RPMI7951 (cell line): ENCODE measurements at places on chromosomes 4 and X. TPM values are rescaled to one million over a fixed set of nuclear protein-coding genes. Genes with fewer than 3 reads are reported as not detected.

- DNase-seq = no peak
Measured at GRCh38 chr4:122099896-122100295, 52.2 kb upstream of the BLTP1 start.

The MAGED4 gene
- 0.96 and 1.2 TPM in 2 replicates for total RNA-seq

DNA sequence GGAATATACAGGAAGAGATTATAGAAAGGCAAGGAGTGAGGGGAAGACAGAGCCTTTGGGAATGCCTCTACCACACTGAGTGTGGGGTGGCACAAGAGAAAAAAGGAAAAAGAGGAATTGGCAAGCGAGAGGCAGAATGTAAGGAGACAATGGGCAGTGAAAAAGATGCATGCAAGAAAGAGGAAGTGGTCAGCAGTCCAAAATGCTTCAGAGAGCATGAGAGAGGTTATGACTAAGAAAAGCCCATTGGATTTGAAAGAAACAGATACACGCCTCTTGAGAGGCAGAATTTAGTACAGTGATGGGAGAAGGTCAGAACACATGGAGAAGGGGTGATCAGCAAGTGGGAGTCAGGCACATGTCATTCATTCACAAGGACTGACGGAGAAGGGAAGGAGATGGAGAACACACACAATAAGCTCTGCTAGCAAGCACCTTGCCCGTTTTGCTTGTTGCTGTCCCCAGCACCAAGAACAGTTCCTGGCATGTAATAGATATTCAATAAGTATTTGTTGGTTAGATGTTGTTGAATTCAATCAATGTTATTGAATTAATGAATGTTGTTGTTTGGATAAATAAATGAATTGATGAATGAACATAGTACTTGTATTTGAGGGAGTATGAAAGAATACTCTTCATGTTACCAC is 6.3 kb downstream of the DCHS2 start:
- no peak for DNase-seq

The ETFDH gene
- total RNA-seq = 12.5 and 17.2 TPM in 2 replicates

The SLC2A9 gene
- total RNA-seq = 0.49 TPM in 1 of 2 replicates, not detected in the other

- no peak for DNase-seq
Measured at GRCh38 chr4:6172093-6172926, 28.0 kb downstream of the JAKMIP1 start.

DNA sequence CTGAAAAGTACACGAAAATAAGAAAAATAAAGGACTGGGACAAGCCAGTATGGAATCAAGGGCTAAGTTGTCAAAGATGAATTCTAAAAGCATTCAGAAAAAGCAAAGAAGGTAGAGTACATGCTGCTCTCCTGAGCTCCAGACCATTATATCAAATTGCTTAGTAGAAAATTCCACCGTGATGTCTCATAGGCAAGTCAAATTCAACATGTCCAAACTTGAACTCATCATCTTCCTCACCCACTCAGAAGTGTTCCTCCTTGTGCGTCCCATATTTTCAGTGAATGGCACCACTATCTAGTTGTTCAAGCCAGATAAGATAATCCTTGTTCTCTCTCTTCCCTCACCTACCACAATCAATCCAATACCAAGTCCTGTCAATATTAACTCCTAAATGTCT is 37.5 kb upstream of the IL13RA2 start:
- no peak for DNase-seq

The UGT8 gene
- total RNA-seq = 0.68 and 0.96 TPM in 2 replicates

- DNase-seq = peak; percentile 59
Measured at GRCh38 chr4:127781300-127782024, 660 bp upstream of the HSPA4L start.

DNA sequence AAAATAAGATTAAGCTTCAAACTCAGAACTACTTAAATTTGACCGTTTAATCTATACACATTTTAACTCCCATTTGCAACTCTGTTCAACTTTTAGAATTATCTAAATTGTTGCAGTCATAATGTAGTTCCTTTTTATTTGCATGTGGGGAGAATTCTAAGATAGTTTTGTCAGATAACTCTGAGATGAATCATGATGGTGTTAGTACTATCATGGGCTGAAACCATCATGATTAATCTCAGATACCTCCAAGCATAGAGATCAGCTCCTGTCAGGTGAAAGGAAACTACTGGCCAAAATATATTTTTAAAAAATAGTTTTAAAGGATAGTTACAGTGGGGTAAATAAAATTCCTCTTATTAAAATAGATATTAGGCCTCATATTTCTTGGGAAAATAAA is 39.0 kb downstream of the FBXO8 start:
- no peak for DNase-seq

DNA sequence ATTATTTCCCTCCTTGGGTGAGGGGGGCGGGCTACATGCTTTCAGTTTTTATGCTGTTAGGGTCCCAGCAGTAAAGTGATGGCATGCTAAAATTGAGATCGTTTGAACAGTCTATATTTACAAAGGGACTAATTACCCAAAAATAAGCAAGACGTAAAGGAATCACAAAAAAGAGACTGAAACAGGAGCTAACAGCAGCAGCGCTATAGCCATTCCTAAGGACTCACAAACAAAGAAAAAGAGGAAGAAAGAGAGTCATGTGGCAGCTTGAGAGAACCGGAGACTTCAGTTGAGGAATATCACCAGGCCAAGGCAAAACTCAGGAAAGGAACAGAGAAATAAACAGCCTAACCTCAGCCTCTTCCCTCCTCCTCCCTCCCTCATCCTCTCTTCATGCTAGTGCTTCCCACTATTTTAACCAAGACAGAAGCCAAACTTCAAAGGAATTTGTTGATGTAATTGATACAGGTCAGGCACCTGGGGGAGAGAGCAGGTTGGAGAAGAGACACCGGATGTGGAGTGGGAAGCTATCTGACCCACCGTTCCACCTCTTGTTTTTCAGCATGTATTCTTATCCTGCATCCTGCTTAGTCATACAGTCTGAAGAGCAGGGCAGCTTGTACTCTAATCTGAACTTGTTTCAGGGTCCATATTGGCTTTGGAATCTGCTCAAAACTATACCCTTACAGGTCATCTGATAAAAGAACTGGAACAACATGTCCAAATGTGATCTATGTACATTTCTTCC is 383.7 kb downstream of the NAF1 start:
- no peak for DNase-seq

GRCh38 chrX:13502590-13502989 is 66.8 kb upstream of the EGFL6 start:
- no peak for DNase-seq

DNA sequence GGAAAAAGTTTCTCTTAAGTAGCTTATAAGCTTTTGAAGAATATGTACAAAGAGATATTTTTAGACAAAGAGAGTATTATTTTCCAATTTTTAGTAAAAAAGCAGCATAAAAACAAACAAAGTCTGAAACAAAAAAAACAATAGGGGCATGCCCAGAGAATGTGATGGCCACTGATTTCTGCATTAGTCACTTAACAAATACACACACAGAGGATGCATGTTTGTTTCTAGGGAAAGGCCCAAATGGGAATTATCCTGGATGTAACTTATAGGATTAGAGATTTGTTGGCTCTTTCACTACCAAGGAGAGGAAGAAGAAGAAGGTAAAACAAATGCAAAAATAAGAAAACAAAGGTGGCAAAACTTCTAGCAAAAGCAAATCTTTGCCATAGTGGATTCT is 95.9 kb upstream of the SCOC start:
- DNase-seq = no peak

DNA sequence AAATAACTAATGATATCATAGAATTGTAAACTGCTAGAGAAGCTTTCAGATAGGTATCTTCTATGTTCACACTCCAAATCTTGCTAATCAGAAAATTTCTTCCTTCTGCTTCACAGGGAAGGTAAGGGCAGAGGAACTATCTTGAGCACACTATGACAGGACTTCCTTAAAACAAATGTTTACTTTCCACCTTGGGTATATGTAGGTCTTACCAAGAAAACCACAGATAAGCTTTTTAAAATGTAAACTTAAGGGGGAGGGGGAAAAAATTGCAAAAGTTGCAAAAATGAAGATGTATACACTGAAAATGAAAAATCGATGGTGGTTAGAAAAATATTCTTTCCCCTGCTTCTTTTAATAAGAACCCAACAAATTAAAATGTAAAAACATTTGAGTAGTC is 30.9 kb downstream of the YTHDC1 start:
- DNase-seq = no peak

DNA sequence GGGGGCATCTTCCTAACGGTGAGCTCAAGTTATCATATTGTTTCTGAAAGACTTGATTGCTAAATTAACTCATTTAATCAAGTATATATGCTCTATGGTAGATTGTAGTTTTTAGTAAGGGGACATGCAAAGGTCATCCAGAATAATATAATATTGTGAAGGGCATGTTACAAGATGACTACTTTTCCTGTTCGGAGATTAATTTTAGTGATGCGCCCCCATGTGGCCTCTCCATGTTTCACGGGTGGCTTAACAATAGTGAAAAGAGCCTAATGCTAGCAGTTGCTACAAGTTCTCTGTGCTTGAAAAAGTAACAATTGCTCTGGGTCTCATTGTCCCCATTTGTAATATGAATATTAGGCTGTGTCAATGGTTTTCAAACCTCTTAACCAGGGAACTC is 12.2 kb downstream of the SMPX start:
- DNase-seq = peak; percentile 20

- no peak for DNase-seq
Measured at GRCh38 chrX:112641449-112641848, 38.3 kb downstream of the LHFPL1 start.

DNA sequence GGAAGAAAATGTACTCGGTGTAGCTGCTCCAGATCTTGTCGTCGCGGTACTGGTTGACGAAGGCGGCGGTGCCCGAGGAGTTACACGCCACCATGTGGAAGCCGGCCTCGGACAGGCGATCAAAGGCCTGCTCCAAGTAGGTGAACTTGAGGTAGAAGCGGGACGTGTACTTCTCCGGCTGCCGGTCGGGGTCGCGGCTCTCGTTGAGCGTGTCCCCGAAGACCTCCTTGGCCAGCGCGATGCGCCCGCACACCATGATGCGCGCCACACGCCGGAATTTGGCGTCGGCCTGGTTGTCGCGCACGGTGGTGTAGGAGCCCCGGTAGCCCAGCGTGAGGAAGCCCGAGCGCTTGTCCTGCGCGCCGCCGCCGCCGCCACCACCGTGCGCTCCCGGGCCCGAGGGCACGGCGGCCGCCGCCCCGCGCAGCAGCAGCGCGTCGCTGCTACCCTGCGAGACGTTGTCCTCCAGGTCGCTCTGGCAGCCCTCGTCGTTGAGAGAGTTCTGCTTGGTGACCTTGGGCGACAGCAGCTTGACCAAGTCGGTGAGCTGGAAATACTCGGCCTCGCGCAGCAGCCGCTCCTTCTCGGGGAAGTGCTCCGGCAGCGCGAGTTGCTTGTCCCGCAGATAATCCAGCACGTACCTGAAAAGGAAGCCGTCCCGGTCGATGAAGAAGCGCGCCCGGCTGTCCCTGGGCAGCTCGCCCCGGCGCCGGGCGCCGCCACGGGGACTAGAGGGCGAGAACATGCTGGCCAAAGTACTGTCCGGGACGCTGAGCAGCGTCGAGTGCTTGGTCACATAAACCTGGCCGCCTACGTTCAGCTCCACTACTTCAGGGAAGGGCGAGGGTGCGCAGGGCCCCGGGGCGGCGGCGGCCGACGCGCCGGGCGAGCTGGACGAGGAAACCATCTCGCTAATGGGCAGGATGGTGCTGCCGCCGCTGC is 775 bp downstream of the KCTD8 start:
- DNase-seq = no peak

The OPRPN gene
- not detected in 2 replicates for total RNA-seq

The PDZD4 gene
- 0.12 and 0.68 TPM in 2 replicates for total RNA-seq
